ENCODE measurements at places on chromosomes 3 and 15.

GRCh38 chr15:73488698-73489097 lies 45.7 kb downstream of the REC114 start:
- DNase-seq = no peak

GRCh38 chr15:69587723-69588426 lies 135.3 kb downstream of the RPLP1 start:
- DNase-seq = no peak

- DNase-seq = peak; percentile 24
These were observed 263.5 kb upstream of the CFAP20DC start for GRCh38 chr3:59313365-59313764.

DNA sequence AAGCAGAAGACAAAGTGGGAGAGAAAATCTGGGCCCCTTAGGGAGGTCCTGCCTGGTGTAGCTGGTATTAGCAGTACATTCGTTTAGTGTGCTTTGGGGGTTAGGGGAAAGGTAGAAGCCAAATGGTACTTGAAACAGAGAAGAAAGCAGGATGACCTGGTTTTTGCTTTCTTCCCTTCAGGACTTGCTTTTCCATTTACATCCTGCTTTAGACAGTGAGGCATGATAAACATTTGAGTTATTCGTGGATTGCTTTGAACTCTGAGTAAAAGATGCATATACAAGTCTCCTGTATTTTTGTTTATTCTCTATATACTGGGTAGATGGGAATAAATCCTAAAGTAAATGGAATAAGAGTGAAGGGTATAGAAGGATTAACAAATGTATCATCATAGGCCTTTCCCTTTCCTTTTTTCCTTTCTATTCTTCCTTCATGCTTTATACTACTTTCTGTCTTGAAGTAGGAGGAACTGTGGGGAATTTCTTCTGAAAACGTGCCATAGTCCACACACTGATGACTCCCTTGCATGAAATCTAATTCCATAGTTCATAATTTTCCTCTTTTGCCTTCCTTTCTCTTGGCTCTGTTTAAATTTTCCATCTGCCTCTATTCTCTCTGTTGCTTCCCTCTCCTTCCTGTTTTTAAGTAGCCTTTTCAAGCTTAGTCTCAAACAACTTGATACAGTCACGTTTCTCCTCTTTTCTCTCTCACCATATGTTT lies 139.5 kb upstream of the RBMS3 start:
- DNase-seq = no peak

GRCh38 chr3:51698209-51698608 lies 8.7 kb upstream of the GRM2 start:
- no peak for DNase-seq

DNA sequence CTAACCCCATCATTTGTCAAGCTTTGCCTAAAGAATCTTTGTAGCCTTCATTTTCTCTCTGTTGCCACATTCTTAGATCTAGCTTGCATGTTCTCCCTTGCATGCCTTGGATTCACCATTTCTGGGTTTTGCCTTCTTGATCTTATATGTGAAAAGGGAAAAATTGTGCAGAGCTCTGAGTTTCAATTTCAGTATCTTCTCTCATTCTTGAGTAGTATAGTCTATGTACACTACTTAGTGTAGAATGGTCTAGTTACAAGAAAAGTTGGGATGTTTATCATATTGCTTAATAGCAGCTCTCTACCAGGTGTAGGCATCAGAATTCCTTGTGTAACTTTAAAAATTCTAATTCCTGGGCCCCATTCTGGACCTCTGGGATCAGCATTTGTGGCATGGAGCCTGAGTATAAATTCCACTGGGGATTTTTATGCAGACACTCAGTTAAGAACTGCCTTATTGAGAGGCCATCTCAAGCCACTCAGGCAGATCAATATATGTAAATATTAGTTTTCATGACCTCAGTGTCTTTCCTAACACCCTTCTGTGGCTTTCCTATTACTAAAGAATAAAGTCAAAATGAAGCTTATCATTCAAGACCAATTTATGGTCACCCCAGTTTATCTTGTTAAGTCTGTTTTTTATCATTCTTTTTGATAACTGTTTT lies 23.4 kb downstream of the GTF2E1 start:
- DNase-seq = no peak

DNA sequence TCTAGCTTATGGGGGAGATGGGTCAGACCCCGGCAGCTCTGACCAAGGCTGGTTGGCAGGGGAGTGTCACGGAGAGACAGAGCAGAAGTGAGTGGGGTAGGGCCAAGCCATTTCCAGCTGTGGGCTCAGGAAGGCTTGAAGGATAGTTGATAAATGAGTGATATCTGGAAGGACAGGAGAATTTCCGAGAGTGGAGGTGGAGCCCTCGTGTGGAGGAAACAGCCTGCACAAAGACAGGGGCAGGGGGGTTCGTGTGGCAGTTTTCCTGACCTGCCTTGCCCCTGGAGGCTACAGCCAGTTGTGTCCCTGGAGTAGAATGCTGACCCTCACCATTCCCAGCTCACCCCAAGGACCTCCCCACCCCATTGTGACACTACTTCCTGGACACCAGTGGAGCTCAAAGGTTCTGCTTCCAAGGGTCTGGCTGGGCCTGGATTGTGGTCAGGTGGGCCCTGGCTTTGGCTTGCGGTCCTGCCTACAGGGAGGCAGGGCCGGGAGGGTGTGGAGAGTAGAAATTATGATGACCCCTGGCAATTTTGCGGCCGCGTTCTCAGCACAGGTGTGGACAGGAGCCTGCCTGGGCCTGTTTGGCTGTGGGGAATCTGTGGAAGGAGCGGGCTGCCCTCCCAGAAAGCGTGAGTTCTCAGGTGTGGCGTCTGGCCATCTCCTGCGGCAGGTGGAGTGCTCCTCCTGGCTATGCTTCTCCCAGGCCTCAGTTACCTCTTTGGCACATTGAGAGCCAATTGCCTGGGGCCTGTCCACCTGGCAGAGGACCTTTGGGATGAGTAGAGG lies at the start of gene SLC22A14:
Gene SLC22A14 (plus strand): TSS at position 400 of the 792 bp plus-strand sequence. CDS start 23,733 bp downstream, outside the sequence.
- no peak for DNase-seq

DNA sequence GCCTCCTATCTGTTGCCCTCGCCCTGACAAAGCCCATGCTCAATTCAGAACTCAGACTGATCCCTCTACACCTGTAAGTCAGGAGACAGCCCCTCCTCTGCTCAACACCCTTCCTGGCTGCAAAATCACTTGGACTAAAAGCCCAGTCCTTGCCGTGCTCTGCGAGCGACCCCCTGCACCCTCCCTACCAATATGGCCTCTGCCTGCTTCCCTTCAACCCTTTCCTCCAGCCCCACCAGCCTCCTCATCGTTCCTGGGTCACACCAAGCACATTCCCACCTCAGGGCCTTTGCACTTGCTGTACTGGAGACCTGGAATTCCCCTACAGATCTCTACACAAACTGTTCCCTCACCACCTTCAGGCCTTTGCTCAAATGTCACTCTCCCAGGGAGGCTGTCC lies 5.2 kb upstream of the SSUH2 start:
- no peak for DNase-seq

DNA sequence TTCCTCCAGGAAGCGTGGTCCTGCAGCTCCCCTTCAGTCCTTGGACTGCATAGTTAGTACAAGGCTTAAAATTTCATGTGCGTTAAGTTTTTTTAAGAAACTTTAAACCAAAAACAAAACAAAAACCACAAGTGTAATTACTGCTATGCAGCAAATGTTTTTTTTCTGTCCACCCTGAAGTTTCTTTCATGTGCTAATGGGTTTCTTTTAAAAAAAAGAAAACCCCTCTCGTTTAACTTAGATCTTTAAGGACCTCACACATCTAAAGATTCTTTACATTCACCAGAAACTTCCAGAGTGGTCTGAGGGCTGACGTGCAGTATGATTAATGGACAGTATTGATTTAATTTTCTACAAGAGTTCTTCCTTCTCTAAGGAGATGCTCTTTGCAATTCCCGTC lies 72.0 kb upstream of the PYGO1 start:
- no peak for DNase-seq

DNA sequence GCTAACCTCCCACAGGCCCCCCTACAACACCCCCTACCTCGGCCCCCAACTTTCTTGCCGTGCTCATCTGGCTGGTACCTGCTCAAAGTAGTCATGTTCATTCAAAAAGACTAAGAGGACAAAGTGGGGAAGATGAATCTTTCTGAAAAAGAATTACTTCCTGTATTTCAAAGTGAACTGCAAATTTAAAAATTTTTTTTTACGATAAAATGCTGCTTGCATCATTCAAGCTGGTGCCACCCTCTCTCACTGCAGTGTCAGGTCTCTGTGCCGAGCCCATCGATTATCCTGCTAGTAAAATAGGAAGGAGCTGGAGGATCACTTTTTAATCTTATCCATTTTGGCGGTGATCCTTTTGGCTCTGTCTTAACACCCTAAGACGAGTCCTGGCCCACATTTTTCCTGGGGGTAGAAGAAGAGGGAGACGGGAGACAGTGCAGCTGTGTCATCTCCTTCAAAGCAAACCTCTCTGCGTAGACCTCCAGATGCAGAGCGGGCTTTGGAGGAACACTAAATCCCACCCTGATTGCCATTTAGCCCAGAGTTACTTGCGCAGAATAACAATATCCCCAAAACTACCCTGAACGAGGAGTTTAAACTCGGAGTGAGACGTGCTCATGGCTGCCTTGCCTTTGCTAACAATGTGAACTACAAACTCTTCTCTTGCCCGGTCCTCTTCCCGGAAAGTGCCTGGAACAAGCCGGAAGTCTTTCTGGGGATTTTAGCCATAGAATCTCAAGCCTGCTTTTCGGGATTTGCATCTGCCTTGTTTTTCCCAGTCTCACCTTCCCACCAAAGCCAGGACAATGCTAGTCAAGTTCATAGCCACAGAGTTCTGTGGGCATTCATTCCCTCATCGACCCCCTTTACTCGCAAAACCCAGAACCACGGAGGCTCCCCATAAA lies 66.2 kb upstream of the CGNL1 start:
- no peak for DNase-seq

GRCh38 chr15:98720031-98720430 lies 71.7 kb downstream of the IGF1R start:
- no peak for DNase-seq

- no peak for DNase-seq
These were observed 317.3 kb downstream of the FGF12 start for GRCh38 chr3:192409838-192410683.

- no peak for DNase-seq
These were observed 3.0 kb downstream of the KNG1 start for GRCh38 chr3:186719945-186720739.

- DNase-seq = no peak
These were observed 214.5 kb downstream of the MTHFS start for GRCh38 chr15:79682285-79682684.

GRCh38 chr3:113242096-113242581 lies 30.8 kb downstream of the BOC start:
- DNase-seq = no peak

DNA sequence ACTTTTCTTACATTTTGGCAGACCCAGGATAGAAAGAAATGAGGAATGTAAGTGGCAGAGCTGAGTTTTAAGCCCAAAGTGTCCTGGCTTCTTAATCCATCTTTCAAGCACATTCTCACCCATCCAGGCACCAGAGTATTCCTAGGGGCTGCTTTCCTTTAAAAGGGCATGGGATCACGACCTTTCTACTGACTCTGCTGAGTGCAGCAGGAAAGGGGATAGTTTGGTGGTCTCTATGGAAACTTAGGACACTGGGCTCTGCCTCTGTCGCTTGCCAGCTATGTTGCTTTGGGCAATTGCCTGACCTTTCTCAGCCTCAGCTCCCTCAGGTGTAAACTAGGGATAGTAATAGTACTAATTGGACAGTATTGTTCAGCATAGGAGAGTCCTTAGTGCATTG lies 458.4 kb downstream of the PDCD6IP start:
- no peak for DNase-seq

DNA sequence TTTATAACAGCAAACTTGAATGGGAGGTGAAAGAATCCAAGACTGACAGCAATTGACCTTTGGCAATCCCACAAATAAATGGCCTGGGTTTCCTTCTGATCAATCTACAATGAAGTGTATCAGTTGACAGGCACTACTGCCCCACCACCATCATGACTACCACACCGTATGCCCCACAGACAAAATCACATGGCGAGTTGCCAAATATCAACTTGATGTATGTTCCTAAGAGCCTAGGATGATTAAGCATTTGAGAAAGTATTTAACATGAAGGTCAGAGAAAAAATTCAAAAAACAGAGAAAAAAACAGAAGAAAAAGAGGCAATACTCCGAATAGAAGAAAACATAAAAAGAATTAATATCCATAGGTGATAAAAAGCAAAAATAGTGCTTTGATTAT lies 215.9 kb upstream of the STAC start:
- DNase-seq = no peak

DNA sequence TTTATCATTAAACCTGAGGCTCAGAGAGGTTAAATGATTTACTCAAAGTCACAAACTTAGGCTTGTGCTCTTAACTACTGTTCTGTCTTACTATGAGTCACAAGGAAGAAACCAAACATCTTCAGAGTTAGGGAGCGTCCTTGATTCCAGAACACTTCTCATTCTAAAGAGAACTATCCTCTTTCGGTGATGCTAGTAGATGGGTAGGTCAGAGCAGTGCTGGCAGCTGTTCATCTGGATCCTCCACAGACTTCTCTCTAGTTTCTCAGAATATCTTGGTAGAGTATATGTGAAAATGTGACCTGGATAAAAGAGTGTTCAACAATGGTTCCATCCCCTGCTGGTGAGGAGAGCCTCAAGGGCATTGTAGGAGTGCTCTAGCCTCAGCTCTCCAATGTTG lies 3.3 kb downstream of the ARL6IP5 start:
- no peak for DNase-seq

DNA sequence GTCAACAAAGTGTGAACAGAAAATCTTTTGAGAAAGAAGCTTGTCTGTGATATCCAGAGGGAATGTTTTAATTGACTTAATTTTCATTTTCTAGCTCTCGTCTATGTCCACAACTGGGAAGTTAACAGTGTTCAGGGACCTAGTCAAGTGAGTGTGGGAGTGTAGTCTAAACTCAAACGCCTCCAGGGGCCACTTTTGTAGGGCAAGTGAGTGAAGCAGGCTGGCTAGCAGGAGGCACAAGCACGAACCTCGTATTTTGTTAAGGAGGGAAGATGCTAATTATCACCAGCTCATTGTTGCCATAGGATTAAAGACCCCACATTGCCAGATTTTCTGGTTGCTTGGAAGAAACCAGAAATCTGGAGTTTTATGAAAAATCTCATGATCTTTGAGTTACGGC lies 135.8 kb downstream of the CPNE4 start:
- no peak for DNase-seq

- no peak for DNase-seq
These were observed 159.5 kb upstream of the LPP start for GRCh38 chr3:187994221-187995042.

DNA sequence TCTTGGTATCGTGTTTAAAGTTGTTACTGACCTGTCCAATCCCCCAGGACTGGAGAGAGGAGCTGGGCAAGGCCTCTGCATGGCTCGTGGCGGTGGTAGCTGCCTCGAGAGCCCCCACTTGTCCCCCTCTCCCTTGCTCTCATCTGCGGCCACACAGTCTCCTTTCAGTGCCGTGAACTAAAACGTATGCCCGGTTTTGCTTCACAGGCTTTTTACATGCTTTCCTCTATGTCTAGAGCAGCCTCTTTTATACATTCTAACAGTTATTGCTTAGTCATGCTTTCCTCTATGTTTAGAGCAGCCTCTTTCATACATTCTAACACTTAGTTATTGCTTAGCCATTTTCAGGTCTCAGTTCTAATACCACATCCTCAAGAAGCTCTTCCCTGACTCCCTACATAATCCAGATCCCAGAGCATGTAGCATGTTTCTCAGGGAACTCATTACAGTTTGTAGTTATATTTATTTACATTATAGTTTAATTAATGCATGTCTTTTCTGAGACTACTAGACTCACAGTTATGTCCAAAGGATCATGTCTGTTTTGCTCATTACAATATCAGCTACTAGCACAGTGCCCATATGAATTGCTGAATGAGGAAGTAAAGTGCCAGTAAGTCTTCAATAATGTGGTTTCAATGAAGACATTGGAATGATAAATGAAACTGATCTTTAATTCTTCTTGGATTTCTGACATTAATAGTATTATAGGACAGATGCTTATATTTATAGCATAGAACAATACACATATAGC lies 66.5 kb upstream of the TBL1XR1 start:
- no peak for DNase-seq
